Activated naive CD8-positive, alpha-beta T cell treated with anti-CD3 and anti-CD28 coated beads, Interleukin-2, amount 50 U/mL, for 16 hours (primary cell): ENCODE measurements at places on chromosomes 13 and 19.

- no peak for DNase-seq
Observed at GRCh38 chr19:56566904-56567273, 379 bp upstream of the ZNF470 start.

GRCh38 chr19:7720351-7720750 is 11.6 kb downstream of the CLEC4G start:
- no peak for DNase-seq

GRCh38 chr13:46884531-46884930 is 12.3 kb downstream of the HTR2A start:
- DNase-seq = no peak

DNA sequence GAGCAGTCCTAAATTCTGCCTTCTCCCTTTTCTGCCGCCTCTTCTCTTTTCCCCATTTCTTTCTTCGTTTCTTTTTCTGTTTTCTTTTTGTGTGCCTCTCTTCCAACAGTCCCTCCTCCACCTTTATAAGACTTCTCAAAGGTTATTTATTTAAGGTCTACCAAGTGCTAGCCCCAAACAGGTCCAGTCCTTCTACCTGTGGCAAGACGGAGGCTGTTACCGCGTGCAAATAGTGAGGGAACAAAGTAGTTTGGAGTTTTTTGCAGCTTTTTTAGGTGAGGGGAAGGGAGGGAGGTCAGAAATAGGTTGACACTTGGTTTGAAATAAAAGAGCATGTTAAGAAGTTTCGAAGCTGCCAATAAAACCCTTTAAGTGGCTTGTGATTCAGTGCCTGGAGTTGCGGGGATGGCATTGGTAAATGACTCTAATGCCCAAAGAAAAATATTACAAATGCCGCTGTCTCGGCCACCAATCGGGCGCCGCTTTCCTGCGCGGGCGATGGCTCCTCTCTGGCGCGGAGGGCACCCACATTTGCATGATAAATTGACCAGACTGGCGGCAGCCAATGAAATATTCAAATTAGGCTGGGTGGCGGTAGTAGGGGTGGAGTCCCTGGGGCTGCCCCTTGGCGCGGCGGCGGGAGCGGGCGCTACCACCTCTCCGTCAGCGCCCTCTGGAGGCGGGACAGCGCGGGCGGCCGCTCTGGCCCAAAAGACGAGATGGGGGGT is 7.5 kb upstream of the TSHZ3 start:
- no peak for DNase-seq

- DNase-seq = no peak
Observed at GRCh38 chr19:55377356-55378131, 918 bp downstream of the TMEM190 start.

DNA sequence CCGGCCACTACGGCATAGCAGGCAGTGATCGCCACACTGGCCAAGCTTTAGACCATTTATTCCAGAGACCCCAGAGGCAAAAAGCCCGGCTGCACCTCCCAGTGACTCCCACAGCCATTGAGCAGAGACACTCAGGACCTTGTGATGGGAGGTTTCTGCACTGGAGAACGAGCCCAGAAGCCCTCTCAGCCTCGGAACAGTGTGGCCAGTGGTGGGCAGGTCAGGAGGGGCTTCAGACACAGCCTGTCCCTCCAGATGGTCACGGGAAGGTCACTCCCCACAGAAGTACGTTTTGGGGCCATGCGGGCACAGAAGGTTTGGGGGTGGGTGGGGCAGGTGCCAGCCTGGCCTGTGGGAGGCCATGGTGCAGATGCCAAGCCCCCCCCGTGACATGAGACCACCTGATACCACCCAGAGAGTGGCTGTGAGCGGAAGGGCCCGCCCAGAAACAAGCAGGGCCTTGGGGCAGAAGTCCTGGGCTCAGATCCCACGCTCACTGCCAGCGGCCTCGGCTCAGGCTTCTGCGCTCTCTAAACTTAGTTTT is 599 bp upstream of the F10 start:
- DNase-seq = no peak

DNA sequence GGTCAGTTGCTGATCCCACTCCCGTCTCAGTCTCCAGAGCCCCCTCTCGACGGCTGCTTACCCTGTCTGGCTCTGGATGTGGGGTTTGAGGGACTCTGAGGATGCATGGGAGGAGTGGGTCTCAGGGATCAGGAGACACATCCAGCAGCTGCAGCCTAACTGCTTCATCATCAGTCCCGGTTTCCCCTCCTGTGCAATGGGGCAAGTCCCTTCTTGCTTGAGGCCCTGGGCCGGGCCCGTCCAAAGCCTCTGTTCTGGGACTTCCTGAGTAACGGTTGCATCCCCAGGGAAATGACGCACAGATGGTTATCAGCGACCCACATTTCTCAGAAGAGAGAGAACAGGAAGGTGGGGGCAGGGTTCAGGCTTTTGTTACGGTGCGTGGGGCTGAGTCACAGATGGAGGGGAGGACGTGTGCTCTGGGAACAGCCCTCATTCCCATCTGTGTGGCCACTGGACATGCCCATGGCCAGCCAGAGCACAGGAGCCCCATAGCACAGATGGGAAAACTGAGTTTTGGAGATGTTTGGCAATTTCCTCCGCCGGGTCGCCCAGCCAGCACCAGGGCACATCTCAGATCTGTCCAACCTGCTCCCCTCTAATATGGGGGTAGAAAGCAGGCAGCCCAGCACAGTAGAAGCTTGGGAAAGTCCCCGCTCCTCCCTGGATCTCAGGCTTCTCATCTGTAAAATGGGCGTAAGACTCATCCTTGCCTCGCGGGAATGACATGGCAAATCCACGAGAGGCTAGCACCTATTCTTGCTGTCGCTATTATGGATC is 19.3 kb downstream of the GNA15 start:
- peak; percentile 41 for DNase-seq

GRCh38 chr13:74449811-74450524 is 315.8 kb upstream of the KLF12 start:
- DNase-seq = no peak

GRCh38 chr19:35455616-35456201 is 7.7 kb downstream of the FFAR2 start:
- no peak for DNase-seq

DNA sequence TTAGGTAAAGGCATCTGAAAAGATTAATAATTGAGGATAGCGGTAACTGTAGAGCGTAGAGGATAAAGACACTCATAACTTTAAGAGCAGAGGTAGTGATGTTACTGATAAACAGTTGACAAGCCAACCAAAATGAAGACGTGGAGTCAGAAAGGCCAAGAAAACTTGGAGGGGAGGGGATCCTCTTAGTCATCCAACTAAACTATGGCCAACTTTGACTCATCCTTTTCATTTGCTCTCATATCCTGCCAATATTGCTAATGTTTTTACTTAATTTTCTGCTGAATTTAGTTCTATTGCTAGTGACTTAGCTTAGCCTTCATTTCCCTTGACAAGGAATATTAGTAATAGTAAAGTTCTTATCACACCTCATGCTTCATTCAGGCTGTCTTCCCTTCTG is 13.4 kb downstream of the ITGBL1 start:
- DNase-seq = no peak

GRCh38 chr13:44275381-44275780 is 98.2 kb upstream of the SERP2 start:
- no peak for DNase-seq

- DNase-seq = no peak
Observed at GRCh38 chr13:31625115-31625514, 114.2 kb upstream of the RXFP2 start.

DNA sequence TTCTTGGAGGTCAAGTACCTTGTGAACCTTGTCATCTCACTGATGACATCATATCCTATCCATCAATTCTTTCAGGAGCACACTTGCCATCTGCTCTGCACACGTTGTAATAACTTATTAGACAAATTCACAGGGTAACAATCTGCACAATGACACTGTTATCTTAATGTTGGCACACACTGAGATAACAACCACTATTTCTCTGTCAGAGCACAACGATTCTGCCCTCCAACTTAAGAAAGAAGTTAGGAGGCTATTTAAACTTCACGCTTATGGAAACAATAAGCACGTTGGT is 351.3 kb downstream of the DACH1 start:
- no peak for DNase-seq

- no peak for DNase-seq
Observed at GRCh38 chr19:2309734-2310362, 1.9 kb upstream of the LINGO3 start.

GRCh38 chr13:44436589-44437337 is 63.1 kb downstream of the SERP2 start:
- peak; percentile 7 for DNase-seq

GRCh38 chr13:29109987-29110386 is 289.8 kb downstream of the MTUS2 start:
- no peak for DNase-seq

DNA sequence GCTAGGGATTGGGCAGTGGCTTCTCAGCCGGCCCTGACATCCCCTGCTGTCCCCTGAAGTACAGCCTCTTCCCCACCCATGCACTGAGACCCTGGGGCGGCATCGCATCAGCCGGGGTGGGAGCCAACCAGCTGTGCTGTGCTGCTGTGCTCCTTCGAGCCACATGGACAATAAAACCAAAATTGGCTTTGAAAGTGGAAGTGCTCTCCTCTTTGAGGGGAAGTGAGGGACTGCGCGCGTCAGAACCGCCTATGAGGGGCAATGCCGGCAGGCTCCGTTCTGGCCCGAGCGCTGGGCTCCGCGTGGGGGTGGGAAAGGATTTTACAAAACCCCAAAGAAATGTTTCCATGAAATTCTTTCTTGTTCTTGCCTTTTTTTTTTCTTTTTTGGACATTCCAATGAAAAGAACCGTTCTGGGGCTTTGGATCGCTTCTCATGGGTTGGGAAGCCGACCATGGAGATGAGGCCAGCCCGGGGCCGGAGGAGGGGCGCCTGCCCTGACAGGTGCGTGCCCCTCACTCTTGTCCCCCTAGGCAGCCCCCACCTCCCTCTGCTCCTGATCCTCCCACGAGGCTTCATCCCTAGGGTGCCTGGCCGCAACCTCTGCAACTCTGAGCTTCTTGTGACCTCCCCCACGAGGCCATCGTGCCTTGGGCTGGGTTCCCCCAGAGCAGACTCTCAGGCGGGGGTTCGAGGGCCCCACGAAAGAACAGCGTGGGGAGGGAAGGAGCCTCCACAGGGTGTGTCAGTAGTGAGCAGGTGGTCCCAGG is 22.6 kb downstream of the KLHL26 start:
- DNase-seq = no peak

- DNase-seq = no peak
Observed at GRCh38 chr19:49339301-49340068, 4.3 kb downstream of the CD37 start.

GRCh38 chr19:44447916-44448674 is at the start of gene ZNF229:
ZNF229 (minus strand) TSS chr19:44448472; CDS start chr19:44442847, 5,625 bp downstream.
- DNase-seq = peak; percentile 67

GRCh38 chr13:87777387-87777786 is 106.2 kb downstream of the SLITRK5 start:
- DNase-seq = no peak

GRCh38 chr19:24057144-24057543 is 29.8 kb upstream of the ZNF254 start:
- no peak for DNase-seq

- no peak for DNase-seq
Observed at GRCh38 chr13:30044932-30045331, 194.5 kb upstream of the UBL3 start.

DNA sequence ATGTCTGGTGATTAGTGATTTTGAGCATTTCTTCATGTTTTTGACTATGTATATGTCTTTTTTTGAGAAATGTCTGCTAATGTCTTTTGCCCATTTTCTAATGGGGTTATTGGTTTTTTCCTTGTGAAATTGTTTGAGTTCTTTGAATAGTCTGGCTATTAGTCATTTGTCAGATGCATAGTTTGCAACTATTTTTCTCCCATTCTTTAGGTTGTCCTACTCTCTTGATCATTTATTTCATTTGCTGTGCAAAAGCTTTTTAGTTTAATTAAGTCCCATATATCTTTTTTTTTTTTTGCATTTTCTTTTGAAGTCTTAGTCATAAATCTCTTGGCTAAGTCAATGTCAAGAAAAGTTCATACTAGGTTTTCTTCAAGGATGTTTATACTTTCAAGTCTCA is 449.8 kb downstream of the DACH1 start:
- no peak for DNase-seq

GRCh38 chr13:110616103-110617101 is 1.1 kb downstream of the NAXD start:
- DNase-seq = no peak

- DNase-seq = no peak
Observed at GRCh38 chr19:14432791-14433553, at the start of gene PKN1. PKN1 (plus strand) TSS chr19:14433306; CDS start chr19:14433522, 216 bp downstream.

GRCh38 chr13:77574096-77574495 is 38.6 kb downstream of the SCEL start:
- no peak for DNase-seq

DNA sequence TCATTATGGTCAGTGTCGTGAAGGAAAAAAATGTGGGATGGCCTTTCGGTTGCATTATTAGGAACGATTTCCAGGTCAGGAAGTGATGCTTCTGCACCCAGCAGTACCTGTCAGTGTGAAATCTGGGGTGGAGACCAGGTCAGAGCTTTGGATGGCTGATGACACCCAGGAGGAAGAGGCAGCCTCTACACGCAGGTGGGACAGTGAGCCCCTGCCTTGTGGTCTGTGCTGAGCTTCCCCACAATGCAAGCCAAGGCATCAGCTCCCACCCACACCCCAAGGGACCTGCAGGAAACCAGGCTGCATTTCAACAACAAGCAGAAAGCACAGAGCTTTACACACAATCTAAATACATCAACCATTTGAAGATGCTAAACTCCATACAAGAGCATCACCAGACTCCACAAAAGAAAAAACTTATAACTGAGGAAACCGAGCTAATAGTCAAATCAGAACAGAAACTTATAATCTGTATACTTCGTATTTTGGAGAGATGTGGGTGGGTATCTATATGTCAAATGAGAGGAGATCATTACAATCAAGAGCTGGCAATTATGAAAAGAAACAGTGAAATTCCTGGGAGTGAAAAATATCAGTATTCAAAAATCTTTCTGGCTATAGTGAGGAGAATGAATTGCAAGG is 130.1 kb downstream of the ZDHHC20 start:
- DNase-seq = no peak

GRCh38 chr13:49532593-49532992 is 36.8 kb downstream of the PHF11 start:
- DNase-seq = no peak

- no peak for DNase-seq
Observed at GRCh38 chr13:111275995-111276618, 44.3 kb upstream of the TEX29 start.

DNA sequence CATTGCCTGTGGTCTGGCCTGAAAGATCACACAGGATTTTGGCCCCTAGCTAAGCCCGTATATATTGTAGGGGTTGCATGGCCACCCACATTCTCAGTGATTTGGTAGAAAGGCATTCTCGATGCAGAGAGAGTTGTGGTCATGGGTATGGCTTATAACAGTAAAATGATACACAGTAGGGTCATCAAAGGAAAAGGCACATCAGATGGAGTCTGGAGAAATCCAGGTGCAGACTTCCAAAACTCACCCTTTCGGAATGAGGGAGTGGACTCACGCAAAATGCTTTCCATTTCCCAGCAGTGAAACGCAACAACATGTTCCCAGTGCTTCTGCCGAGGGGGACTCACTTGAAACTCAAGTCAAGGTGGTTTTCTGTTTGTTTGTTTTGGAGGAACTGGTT is 802.5 kb upstream of the SLITRK1 start:
- DNase-seq = no peak
